Omental fat pad (tissue), 4 donors: ENCODE measurements at places on chromosomes 13 and 19.

- no peak for DNase-seq
Observed at GRCh38 chr13:79491715-79492114, 10.8 kb downstream of the NDFIP2 start.

DNA sequence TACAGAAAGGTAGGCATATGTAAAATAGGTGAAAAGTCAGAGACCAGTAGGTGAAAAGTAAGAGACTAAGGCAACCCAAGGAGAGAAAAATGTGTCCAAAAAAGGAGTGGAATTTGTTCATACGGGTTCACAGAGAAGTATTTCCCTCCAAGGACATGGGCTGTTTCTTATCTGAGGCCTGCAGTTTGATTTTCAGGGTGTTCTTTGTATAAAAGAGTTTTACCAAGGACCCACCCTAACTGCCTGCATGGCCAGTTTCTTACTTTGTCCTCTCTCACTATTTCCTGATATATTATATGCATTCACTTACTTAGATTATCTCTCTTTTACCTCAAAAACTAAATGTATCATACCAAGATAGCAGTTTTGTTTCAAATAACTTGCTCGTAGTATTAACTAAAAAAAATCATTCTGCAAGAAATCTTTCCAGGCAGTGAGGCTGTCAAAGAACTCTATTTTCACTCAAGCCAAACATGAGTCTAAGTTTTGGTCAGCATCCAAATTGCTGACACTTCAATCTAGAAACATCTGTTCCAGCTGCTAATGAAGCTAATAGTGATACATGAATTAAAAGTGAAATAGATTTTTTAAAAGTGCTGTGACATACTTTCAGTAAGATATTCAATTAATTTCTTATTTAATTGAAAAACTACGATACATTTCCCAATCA, 141.4 kb upstream of the SGCG start:
- no peak for DNase-seq

DNA sequence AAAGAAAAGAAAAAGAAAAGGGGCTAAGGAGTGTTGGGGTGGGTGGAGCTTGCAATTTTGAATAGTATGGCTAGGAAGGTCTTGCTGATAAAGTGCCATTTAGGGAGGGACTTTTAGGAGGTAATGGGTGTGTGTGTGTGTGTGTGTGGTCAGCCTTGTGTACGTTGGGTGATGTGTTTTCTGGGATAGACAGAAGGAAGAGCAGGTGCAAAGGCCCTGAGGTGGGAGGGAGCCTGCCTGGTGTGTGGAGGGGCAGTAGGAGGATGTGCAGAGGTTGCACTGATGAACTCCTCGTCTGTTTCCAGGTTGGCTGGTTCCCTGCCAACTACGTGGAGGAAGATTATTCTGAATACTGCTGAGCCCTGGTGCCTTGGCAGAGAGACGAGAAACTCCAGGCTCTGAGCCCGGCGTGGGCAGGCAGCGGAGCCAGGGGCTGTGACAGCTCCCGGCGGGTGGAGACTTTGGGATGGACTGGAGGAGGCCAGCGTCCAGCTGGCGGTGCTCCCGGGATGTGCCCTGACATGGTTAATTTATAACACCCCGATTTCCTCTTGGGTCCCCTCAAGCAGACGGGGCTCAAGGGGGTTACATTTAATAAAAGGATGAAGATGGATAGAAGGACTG, 30.5 kb upstream of the ADGRE1 start:
- DNase-seq = no peak

DNA sequence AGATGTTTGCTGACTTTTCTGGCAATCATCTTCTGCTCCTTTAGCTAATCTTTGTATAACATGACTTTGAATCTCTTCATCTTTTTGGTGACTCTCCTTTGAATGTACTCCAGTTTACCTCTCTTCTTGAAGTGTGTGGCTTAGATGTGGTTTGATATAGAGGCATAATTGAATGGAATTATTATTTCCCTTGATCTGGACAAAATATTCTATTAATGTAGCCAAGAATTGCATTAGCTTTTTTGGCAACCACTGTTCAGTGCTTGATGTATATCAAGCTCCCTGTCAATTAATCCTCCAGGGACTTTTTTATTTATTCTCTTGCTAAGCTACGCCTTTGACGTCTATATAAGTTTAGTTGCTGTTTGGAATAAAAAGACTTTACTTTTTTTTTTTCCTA, 490.8 kb downstream of the PCDH20 start:
- DNase-seq = no peak

- no peak for DNase-seq
Observed at GRCh38 chr13:73556128-73556527, 497.3 kb downstream of the KLF5 start.

DNA sequence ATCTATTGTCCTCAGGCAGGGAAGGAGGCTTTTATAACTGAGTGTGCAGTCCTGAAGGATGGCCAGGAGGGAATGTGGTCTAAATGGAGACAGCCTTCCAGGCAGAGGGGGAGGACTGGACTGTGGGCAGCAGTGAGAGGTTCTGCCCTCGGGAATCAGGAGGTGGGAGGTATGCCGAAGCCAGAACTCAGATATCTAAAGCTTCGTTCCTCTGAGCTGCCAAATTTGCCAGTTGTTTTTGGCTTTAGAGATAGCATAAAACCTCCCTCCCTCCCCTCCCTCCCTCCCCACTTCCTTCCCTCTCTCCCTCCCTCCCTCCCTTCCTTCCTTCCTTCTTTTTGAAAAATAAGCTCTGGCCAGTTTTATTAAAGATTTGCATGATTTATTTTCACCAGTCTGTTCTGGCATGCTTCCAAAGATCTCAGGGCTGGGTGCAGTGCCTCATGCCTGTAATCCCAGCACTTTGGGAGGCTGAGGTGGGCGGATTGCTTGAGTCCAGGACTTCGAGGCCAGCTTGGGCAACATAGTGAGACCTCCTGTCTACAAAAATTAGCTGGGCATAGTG, 2.4 kb downstream of the MEDAG start:
- no peak for DNase-seq

- no peak for DNase-seq
Observed at GRCh38 chr13:62643007-62643483, 1227.4 kb upstream of the PCDH20 start.

GRCh38 chr13:69109891-69110525, 997.6 kb upstream of the ATXN8OS start:
- DNase-seq = no peak

GRCh38 chr13:33212396-33212795, 73.2 kb downstream of the STARD13 start:
- no peak for DNase-seq

DNA sequence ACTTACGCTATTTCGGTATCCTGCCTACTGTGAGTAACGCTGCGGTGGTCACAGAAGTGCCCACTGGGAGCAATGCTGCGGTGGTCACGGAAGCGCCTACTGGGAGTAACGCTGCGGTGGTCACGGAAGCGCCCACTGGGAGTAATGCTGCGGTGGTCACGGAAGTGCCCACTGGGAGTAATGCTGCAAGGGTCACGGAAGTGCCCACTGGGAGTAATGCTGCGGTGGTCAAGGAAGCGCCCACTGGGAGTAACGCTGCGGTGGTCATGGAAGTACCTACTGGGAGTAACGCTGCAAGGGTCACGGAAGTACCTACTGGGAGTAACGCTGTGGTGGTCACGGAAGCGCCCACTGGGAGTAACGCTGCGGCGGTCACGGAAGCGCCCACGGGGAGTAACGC, 52.1 kb upstream of the SOX1 start:
- no peak for DNase-seq

GRCh38 chr19:32464279-32464678, 58.7 kb downstream of the DPY19L3 start:
- no peak for DNase-seq

GRCh38 chr13:110382830-110383229, 75.7 kb downstream of the COL4A2 start:
- DNase-seq = no peak
